IPS DF 19.7 (cell line): ENCODE measurements at places on chromosomes 2 and 18.

- no peak for DNase-seq
Measured at GRCh38 chr2:207241198-207241597, 75.5 kb upstream of the KLF7 start.

DNA sequence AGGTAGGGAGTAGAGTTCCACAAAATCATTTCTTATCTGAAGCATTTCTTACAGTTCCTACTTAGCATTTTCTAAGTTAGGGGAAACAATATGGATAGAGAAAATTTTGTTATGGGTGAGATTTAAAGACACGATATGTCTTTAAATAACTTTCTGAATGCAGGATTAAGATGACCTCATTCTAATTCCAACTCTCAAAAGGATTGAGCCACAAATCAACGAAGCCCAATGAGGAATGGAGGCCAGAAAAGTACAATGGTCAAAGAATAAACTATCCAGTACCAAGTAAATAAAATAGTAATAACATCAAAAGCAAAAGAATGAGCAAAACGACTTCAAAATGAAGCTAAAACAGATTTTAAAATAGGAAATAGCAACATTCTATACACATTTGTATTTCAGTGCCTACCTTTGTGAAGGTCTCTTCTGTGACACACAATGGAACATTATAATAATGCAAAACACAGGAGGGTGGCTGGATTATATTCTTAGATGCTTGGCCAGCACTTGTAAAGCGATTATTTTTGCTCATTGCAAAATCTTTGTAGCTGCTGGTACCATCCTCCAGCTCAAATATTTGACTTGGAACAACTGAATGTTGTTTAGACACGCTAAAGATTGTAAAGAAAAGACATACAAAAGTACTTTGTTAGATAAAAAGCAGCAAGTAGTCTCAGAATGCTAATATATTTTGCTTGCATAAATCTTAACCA is 33.8 kb downstream of the HNRNPLL start:
- no peak for DNase-seq

- no peak for DNase-seq
Measured at GRCh38 chr2:144248350-144249034, 271.4 kb downstream of the ZEB2 start.

GRCh38 chr2:212428681-212429478 is 109.7 kb downstream of the ERBB4 start:
- peak; percentile 38 for DNase-seq

- DNase-seq, result no peak
Measured at GRCh38 chr2:168030862-168031624, 216.4 kb downstream of the STK39 start.
